ENCODE measurements at places on chromosomes 3 and 15. TPM values are rescaled to one million over a fixed set of nuclear protein-coding genes. Genes with fewer than 3 reads are reported as not detected.

Gene EXD1
- total RNA-seq = not detected

Gene LRTM1
- total RNA-seq = not detected

Gene PLA2G4F
- 47.8 TPM for total RNA-seq

Gene FBLN2
- 42.7 TPM for total RNA-seq

Gene INKA1
- total RNA-seq = 13.8 TPM

Gene EHHADH
- 22.7 TPM for total RNA-seq

Gene SGO1
- 0.78 TPM for total RNA-seq

Gene FAM174B
- total RNA-seq = 208 TPM

Gene SACM1L
- total RNA-seq = 62.5 TPM

Gene CLDN18
- not detected for total RNA-seq

Gene IP6K2
- total RNA-seq = 97.0 TPM

Gene CLDN1
- total RNA-seq = 64.2 TPM

Gene CACNA2D2
- 2.6 TPM for total RNA-seq

Gene PLA2G4E
- total RNA-seq = 0.34 TPM

Gene LINGO1
- total RNA-seq = 1.7 TPM

Gene PRR20G
- not detected for total RNA-seq

Gene SNTN
- total RNA-seq = not detected

Gene MST1R
- 39.2 TPM for total RNA-seq

Gene ADIPOQ
- total RNA-seq = 0.60 TPM

Gene PLA2G4B
- total RNA-seq = 30.0 TPM

Gene GPR160
- total RNA-seq = 62.1 TPM

Gene SECISBP2L
- total RNA-seq = 72.3 TPM

Gene MASP1
- 16.4 TPM for total RNA-seq

Gene ASB14
- not detected for total RNA-seq

Gene SERINC4
- 0.34 TPM for total RNA-seq

Gene BFSP2
- not detected for total RNA-seq

Gene FAN1
- total RNA-seq = 27.8 TPM
